Cardiac septum (tissue), 1 donor: ENCODE measurements at places on chromosomes 6 and 20. TPM values are rescaled to one million over a fixed set of nuclear protein-coding genes. Genes with fewer than 3 reads are reported as not detected.

DNA sequence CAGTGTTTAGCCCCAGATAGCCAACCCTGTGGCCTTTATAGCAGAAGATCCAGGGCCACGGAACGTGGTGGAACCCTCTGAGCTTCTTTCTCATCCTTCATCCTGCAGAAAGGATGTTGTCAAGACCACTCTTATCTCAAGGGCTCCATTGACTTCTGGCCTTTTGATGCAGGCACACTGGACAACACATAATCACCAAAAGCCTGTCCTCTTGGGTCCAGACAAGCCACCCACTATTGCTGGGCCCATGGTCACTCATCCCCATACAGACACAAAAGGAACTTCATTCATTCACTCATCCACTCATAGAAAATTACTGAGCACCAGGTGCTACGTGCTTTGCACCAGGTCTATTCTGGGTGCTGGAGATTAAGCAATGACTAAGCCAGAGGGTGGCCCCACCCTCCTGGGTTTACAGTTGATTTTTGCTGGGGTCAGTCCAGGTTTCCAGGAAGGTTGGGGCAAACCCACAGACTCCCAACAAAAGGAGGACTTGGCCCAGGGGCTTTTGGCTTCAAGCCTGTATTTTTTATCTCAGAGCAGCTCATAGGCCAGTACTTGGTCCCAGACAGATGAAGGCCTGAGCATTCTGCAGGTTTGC lies 2.4 kb downstream of the CST8 start:
- DNase-seq, result no peak

DNA sequence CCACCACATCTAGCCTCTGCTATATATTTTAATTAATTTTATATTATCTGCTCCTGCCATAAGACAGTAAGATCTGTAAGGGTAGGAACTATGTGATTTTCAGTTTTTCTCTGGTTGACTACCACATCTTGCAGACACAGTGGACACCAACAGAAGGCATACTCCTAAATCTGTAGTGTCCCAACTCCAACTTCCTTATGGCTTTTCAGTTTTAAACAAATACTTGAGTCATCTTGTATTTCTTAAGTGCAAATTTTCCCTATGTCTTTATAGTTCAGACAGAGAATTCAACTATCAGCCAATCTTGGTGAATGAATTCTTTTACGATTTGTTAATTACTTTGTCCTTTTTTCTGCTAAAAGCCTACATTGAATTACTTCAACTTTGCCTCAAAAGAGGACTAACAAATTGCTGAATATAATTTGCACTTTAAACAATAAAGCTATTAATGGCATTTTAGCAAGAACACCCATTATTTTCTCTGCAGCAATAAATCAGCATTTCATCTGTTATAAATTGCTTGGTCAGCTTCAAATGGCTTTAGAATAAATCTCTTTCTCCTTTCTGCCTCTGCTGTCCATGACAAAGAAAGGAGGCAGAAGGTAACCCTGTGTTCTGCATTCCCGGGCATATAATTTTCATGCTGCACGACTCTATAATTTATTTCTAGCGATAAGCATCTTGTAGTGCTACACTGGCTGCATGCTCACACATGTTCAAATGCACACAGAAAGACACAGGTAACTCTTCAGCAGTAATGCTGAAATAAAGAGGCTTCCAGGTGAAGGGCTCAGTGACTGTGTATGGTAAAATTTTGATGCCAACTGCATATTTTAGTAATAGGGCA lies 144.8 kb downstream of the BACH2 start:
- DNase-seq, result no peak

DNA sequence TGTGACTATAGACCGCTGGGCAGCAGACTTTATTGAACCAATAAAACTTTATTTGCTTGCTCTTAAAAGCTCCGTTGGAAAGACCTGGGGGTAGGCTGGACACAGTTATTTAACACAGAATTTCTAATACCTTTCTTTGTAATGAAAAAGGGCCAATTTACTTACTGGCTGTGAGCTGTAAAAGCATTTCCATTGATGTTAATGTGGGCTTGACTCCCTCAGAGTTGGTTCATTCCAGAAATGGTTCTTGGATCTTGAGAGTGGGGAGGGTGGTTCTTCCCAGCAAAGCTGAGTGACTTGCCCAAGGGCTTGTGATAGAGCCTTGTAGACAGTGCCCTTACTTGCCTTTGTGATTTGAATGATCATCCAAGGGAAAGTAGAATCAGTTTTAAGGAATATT lies 100.6 kb downstream of the SOX4 start:
- no peak for DNase-seq

PLG gene
- not detected for total RNA-seq

DNA sequence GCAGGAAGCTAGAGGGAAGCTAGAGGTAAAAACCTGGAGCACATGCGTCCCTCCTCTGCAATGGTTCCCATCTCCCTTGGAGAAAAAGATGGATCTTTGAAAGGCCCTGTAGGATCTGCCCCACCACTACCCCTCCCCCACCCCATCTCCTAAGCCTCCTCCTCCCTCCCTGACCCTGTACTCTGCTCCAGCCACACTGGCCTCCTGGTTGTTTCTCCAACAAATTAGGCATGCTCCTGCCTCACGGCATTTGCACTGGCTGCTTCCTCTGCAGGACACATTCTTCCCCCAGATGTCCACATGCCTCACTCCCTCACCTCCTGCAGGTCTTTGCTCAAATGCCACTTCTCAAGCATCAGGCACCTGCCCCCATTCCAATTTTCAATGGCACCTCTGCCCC lies 45.5 kb downstream of the UBE2V1 start:
- no peak for DNase-seq

DNA sequence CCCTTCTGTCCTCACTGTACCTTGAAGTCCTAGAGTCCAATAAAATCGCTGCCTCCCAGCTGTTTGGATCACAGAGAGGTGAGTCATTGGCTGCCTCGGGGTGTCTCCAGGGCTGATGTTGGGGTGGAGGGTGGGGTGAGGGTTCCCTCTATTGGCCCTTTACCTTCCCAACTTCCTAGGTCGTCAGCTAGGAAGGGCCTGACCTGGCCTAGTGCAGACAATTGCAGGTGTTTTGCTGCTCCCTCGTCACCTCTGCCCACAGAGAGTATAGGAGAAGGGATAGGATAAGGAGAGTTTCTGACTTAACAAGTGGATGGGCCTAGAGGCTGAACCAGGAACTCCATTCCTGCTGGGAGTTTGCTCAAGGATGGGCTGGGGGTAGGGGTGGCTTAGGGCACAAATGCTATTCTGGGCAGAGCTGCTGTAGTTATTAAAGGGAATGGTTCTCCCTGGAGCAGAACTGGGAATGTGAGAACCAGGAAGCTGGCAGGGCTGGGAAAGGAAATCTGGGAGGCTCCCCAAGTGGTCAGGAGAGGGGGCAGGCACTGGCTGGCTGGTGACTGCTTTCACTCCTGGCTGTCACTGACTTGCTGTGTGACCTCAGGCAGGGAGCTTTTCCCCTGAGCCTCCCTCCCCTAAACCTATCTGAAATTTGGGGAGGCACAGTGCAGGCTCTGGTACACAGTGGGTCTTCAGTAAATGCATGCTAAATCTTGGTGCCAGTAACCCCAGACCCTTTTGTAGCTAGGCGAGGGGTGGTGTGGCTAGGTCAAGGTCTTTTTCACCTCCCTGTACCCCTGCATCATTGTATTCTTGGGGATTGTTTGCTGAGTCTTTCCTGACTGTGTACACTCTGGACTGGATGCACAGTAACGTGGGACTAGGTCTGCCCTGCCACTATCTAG lies 1.5 kb downstream of the TP53INP2 start:
- peak; percentile 85 for DNase-seq

DNA sequence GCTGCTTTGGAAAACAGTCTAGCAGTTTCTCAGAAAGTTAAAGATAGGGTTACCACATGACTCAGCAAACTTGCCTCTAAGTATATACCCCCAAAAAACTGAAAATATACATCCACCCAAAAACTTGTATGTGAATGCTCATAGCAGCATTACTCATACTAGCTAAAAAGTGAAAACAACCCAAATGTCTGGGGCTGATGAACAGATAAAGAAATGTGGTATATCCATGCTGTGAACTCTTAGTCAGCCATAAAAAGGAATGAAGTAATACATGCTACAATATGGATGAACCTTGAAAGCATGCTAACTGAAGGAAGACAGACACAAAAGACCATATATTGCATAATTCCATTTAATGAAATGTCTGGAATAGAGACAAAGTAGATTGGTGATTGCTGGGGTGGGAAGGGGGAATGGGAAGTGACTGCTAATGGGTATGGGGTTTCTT lies 79.9 kb upstream of the GLP1R start:
- no peak for DNase-seq

GRCh38 chr20:51799401-51799860 lies 2.9 kb downstream of the SALL4 start:
- DNase-seq, result no peak

GRCh38 chr6:141552463-141552862 lies 580.3 kb upstream of the GJE1 start:
- no peak for DNase-seq

- DNase-seq, result peak; percentile 90
These were observed 12.0 kb upstream of the LTA start for GRCh38 chr6:31559958-31560696.

DNA sequence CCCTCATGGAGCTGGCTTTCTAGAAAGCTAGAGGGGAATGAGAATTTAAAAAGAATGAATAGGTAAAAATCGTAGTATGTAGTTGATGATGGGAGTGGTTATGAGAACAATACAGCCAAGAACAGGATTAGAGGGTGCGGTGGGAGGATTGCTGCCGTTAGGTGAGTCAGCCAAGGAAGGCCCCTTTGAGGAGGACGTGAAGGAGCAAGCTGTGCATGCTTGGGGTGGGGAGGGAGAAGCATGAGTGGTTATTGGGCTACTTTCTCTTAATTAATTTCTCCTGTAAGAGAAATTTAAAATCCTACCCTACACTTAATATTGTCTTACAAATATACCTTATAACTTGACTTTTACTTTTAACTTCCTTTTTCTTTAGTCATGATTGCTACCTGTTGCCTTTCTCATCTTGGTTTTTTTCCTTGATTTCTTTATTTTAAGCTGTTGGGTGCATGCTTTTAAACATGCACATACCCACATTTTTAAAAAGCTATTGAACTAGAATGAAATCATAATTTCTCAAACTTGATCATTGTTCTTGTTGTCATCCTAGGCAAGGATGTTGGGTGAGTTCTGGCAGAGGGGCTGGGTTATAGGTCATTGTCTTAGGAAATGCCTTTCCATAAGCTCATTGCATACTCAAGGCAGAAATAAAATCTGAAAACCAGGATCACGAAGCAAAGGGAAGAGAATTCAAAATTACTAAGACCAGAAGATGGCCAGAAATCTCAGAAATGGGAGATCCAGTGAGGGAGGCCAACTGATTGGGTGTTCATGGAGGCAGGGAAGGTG lies 114.5 kb downstream of the TCP11 start:
- DNase-seq, result no peak

DNA sequence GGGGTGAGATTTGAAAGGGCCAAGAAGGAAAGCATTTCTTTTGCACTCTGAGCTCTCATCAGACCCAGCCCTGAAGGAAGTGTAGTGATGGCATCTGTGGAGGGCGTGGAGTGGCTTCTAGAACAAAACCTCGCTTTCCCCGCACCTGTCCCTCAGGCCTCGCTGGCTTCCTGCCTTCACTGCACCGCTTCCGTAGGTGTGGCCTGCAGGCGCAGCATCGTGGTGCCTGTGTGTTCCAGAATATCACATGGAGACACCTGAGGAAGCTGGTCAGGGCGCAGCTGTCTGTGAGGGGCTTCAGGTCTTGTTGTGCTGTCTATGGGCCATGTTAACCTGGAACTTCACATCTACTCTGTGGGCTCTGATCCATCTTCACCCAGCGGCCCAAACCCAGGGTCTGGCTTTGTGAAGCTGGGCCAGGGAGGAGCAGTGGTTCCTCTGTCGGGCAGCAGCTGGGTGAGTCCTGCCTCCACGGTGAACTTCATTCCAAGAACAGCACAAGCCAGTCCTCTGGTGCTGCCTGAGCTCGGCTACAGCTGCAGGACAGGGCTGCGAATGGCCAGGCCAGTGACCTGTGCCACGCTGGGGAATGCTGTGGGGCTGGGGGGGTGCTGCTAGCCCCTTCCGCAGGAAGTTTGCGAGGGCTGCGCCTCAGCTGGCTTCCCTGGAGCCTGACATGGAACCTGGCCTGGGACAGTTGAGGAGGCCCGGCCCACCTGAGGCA lies 40.9 kb downstream of the DSTN start:
- DNase-seq, result no peak

DNA sequence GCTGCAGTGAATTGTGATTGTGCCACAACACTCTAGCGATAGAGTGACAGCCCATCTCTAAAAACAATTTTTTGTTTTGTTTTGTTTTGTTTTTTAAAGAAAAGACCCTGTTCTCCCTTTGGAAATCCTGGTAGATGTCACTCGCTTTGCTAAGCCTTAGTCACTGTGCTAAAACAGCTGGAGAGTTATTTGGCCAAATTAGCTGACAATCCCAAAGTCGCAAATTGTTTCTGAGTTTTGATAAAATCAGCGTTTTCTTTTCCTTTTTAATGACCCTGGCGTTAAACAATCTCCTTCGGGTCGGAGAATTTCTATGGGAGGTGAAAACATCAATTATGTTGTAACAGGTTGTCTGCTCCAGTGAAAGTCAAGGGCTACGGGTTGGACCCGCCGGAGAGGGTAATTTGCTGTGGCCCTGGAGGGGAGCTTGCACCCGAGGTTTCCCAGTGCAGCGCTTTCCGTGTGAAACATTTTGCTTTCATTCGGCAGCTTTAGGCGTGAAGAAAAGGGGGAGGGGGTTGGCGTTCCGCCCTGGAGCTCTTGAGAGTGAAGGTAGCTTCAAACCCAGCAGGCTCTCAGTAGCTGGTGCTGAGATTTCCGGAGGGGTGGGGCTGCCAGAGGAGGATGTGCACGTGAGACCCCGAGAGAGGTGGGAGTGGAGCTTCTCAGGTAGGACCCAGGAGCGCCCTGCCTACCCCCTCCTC lies 296.6 kb downstream of the PHACTR1 start:
- DNase-seq, result peak; percentile 77

BMP5 gene
- total RNA-seq, result 1.4 TPM

DNA sequence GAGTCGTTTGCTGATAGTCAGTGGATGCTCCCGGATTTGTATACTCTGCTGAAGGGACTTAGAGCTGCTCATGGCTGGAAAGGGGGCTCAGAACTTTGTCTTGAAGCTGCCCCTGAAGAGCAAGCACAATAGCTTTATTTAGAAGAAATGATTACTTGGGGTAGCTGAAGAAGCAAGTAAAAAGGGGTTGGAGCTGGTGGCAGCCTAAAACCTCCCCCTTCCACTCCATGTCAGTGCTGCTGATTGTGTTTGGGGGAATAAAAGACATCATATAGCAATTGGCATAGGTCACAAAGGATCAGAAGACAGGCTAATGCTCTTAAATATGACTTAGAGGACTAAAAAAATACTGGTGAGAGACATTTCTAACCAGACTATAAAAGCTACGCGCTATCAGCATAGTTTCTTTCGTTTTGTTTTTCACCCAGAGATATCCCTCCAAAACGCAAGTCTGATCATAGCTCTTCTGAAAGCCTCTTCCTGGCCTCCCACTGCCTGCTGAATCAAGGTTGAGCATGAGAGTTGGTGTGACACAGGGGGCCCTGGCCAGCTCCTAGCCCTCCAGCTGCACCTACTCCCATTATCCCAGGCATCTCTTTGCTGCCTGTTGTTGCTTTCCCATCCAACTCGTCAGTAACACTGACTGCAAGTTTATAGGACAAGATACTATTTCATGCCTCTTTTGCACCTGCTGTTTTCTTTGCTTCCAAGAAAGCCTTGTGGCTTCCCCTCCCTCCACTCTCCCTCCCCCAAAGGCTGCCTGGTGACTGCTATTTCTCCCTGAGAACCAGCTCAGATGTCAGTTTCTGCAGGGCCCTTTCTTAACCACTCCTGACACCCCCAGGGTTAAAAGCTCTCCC lies 33.9 kb upstream of the SGK1 start:
- DNase-seq, result no peak

RNF182 gene
- total RNA-seq, result 0.19 TPM
